Activated T-helper 17 cell treated with anti-CD3 and anti-CD28 coated beads, Interleukin-2, amount 50 U/mL, for 72 hours (primary cell): ENCODE measurements at places on chromosomes 13 and 19.

GRCh38 chr19:574658-575526 lies 2.5 kb downstream of the BSG start:
- no peak for ATAC-seq
- peak overlapping the region; percentile 99 for H3K4me3 ChIP-seq
- H3K4me1 ChIP-seq, result peaks cover 12% of the 10 kb centered on the region

- H3K27me3 ChIP-seq, result no peaks in the 10 kb centered on the region
- peaks cover 69% of the 10 kb centered on the region for H3K36me3 ChIP-seq
- ATAC-seq, result no peak
- H3K27ac ChIP-seq, result peak overlapping the region; percentile 67
- H3K4me3 ChIP-seq, result peak overlapping the region; percentile 50
These were observed 11.3 kb downstream of the PLEKHF1 start for GRCh38 chr19:29676586-29676985.

DNA sequence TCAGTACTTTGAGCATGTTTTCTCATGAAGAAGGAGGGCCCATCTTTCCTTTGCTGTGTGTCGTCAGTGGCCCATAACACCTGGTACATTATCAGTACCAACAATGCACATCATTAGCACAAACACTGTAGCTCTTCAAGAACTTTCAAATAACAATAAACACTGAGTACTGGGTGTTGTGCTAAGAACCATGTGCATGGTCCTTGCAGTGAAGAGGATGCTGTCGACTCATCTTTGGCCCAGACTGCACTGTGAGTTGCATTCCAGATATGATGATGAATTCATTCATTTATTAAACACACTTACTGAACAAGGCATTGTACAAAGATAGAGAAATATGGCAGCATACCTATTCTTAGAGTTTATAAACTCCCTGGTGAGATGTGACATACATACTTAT lies 55.8 kb downstream of the FLT3 start:
- no peak overlapping the region for H3K27ac ChIP-seq
- peaks cover 5% of the 10 kb centered on the region for H3K4me1 ChIP-seq
- no peak for ATAC-seq
- H3K27me3 ChIP-seq, result peaks cover 19% of the 10 kb centered on the region
- H3K4me3 ChIP-seq, result no peak overlapping the region

- peaks cover 12% of the 10 kb centered on the region for H3K4me1 ChIP-seq
- peak; percentile 32 for ATAC-seq
- H3K27ac ChIP-seq, result peak overlapping the region; percentile 97
- peaks cover 12% of the 10 kb centered on the region for H3K36me3 ChIP-seq
These were observed 1.3 kb upstream of the BSG start for GRCh38 chr19:570937-571565.

GRCh38 chr19:23470873-23471545 lies 75.7 kb upstream of the ZNF91 start:
- ATAC-seq, result no peak
- no peaks in the 10 kb centered on the region for H3K4me1 ChIP-seq
- H3K4me3 ChIP-seq, result no peak overlapping the region
- H3K27me3 ChIP-seq, result peaks cover 44% of the 10 kb centered on the region
- H3K27ac ChIP-seq, result no peak overlapping the region

DNA sequence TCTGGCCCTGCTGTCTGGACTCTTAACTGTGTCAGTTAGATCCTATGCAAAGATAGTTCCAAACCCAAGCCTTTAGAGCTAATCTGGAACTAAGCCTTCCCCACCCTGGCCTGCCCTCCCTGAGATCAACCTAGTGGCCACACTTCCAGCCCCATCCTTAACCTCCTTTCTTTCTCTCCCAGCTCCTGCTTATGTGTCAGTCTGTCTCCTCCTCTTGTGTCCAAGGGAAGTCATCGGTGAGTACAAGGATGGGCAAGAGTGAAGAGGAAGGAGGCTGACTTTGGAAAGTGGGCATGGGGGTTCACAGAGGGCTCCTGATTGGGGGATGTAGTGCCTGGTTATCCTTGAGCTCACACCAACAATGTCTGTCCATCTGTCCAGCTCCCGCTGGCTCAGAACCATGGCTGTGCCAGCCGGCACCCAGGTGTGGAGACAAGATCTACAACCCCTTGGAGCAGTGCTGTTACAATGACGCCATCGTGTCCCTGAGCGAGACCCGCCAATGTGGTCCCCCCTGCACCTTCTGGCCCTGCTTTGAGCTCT lies 12.3 kb downstream of the IGFL2 start:
- H3K4me1 ChIP-seq, result no peaks in the 10 kb centered on the region
- no peak for ATAC-seq
- H3K27ac ChIP-seq, result no peak overlapping the region
- no peaks in the 10 kb centered on the region for H3K36me3 ChIP-seq

- H3K4me1 ChIP-seq, result no peaks in the 10 kb centered on the region
- peaks cover 7% of the 10 kb centered on the region for H3K27me3 ChIP-seq
- H3K27ac ChIP-seq, result no peak overlapping the region
- H3K4me3 ChIP-seq, result no peak overlapping the region
- ATAC-seq, result no peak
- H3K36me3 ChIP-seq, result no peaks in the 10 kb centered on the region
These were observed 101.7 kb upstream of the SOX21 start for GRCh38 chr13:94813920-94814475.

GRCh38 chr19:33811246-33811645 lies 14.6 kb downstream of the KCTD15 start:
- H3K4me1 ChIP-seq, result peaks cover 7% of the 10 kb centered on the region
- no peak overlapping the region for H3K27ac ChIP-seq

GRCh38 chr13:108785844-108786243 lies 156.4 kb downstream of the MYO16 start:
- no peak overlapping the region for H3K4me3 ChIP-seq
- no peak for ATAC-seq
- peaks cover 4% of the 10 kb centered on the region for H3K27me3 ChIP-seq
- H3K4me1 ChIP-seq, result no peaks in the 10 kb centered on the region
- no peak overlapping the region for H3K27ac ChIP-seq
